ENCODE measurements at places on chromosomes 5 and 9.

DNA sequence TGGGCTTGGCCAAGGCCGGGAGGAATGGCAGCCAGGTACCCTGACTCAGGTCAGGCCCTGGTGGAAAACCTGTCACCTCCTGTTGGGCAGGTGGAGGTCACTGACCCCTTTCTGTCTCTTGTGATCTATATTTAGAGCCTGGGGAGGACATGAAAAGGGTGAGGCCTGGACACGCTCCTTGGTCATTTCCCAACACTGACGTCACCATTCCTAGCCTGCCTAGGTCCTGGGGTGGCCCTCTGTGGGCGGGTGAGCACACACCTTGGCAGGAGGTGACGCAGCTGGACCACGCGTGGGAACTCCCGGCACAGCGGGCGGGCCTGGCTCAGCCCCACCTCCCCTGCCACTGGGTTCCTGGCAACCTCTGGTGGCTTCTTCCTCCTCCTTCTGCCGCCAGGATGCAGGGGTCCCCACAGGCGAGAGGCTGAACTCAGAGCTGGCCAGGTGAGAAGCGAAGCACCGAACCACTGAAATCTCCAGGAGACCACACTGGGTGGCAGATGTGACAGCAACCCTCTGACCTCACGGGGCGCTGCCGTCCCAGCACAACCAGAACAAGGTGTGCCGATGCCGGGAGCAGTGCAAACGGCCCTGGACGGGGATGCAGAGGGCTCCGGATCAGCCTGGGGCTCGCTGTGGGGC, 6.4 kb upstream of the RALGDS start:
- no peak for DNase-seq

- no peak for DNase-seq
Observed at GRCh38 chr5:115575167-115576070, 26.9 kb downstream of the TICAM2 start.

- DNase-seq, result no peak
Observed at GRCh38 chr5:150317048-150318003, 14.6 kb upstream of the ARSI start.

- peak; percentile 47 for DNase-seq
Observed at GRCh38 chr9:119961774-119962424, 592.7 kb upstream of the BRINP1 start.

- DNase-seq, result no peak
Observed at GRCh38 chr9:137170486-137171148, 766 bp upstream of the LRRC26 start.

- DNase-seq, result no peak
Observed at GRCh38 chr5:55645304-55645703, 66.8 kb downstream of the SLC38A9 start.

DNA sequence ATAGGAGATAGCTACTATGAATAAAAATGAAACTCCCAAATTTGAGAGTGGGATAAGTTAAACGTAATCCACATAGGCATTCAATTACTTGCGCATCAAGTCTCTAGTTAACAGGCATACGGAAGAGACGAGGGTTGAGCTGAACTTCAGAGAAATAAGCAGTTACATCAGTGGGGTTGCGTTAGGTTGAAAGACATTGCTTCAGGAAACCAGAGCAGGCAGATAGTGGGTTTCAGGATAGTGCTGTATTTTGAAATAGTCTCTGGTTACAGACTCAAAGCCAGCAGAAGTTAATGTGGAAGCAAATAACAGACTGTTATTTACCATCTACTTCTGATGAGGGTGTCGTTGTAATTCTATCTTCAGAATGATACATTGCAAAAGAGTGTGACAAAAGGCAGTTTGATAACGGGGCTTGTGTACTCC, 533.4 kb downstream of the PDE4D start:
- peak; percentile 63 for DNase-seq

GRCh38 chr5:122921826-122922225, 76.4 kb downstream of the SNX24 start:
- no peak for DNase-seq
